ENCODE measurements at places on chromosomes 3 and 15.

DNA sequence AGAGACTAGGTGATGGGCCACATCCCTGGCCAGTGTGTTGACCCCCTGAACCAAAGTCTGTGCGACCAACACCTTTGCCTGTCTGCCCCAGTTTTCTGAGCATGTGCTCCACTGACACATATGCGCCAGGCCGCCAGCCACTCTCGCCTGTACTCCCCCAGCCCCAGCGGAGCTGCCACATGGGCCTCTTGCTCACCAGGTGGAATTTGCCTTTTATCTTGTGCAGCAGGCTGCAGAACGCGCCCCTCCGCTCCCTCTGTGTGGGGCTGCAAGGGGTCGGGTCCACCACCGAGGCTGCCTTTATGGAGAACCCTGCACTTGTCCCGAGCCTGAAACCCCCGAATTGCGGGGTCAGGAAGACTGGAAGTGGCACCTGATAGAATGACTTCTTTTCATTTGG lies 405.7 kb upstream of the NPAP1 start:
- no peak for DNase-seq

- DNase-seq: no peak
These were observed 26.8 kb downstream of the SPTBN5 start for GRCh38 chr15:41866872-41867579.

- DNase-seq: no peak
These were observed 34.9 kb downstream of the IQGAP1 start for GRCh38 chr15:90422936-90423335.

DNA sequence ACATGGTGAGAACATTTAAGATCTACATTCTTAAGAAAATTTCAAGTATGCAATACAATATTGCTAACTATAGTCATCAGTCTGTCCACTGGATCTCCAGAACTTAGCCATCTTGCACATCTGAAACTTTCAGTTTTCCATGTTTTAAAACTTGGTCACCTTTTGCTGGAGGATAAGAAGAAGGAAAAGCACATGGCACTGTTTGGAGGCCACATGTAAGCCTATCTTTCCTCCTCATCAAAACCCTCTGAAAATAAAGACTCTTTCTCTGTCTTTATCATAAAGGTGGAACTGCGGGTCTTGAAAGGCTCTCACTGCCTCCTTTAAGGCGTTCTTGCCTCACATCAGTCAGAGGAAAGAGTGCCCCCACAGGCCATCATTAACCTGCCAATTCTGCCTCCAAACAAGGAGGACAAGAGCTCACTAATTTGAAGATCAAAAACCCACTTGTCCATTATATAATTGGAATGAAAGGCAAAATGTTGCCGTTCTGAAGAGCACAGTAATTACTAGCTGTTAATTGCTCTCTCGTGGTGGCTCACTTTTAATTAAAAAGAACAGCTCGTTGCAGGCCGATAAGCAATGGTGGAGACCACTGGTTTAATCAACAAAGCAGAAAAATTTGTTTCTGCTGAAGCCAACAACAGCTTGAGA lies 157.8 kb downstream of the MECOM start:
- no peak for DNase-seq

- no peak for DNase-seq
These were observed 35.8 kb downstream of the MGLL start for GRCh38 chr3:127786353-127787070.

DNA sequence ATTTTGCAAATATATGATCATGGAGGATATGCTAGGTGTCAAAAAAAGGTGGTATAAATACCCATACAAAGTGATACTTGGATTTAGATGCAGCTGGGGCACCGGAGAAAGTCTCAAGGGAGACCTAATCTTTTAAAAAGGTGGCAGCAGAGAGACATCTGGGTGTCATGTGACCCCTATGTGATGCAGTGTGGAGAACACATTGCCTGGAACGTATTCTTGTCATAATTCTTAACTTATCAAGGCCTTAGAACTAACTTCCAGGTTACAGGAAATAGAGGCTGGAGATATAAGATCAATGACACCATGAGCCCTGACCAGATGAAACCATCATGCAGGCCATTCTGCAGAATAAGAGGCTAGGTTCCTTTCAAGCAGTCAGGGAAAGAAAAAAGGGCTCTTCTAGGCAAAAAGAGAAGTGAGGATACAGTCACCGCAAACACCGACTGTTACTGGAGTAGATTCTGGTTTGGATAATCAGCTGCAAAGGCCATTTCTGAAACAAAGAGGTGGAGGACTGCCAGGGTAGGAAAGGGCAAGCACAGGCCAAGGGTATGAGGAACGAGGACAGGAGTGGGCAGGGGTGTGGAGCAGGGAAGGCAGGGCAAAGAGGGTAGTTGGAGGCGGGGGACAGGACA lies 100.6 kb downstream of the OXNAD1 start:
- no peak for DNase-seq

GRCh38 chr15:99721896-99722295 lies 11.3 kb downstream of the LYSMD4 start:
- no peak for DNase-seq

Measured in activated CD4-positive, alpha-beta T cell treated with anti-CD3 and anti-CD28 coated beads, Interleukin-2, Interleukin-4, amounts not matched to agents 100 ng/mL and 50 ng/mL, durations not matched to agents 16 hours and 8 hours (primary cell).